ENCODE measurements at places on chromosomes 2 and 18.

GRCh38 chr2:4530231-4530630, 826.9 kb downstream of the DCDC2C start:
- DNase-seq = no peak

DNA sequence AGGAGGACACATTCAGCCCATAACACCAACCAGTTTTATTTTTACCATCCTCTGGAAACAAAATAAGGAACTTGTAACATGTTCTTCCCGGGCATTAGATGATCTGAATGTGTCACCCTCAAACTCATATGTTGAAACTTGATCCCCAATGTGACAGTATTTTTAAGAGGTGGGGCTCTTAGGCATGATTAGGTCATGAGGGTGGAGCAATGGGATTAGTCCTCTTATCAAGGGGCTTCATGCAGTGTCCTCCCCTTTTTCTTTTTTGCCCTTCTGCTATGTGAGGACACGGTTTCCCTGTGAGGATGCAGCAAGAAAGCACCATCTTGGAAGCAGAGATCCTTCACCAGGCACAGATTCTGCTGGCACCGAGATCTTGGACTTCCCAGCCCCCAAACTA, 401.5 kb upstream of the TRIB2 start:
- DNase-seq = no peak

GRCh38 chr2:43127208-43127940, 99.0 kb downstream of the ZFP36L2 start:
- DNase-seq = no peak

DNA sequence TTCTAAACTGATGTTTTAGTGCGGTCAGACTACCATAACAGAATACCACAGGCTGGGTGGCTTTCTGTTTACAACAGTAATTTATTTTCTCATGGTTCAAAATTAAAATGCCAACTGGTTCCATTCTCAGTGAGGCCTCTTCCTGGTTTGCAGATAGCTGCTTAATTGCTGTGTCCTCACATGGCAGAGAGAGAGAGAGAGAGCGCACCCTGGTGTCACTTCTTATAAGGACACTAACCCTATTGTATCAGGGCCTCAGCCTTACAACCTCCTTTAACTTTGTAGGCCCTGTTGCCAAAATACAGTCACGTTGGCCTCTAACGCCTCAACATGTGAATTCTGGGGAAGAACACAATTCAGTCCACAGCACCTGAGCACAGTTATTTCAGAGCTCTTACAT, 37.5 kb upstream of the ZNF385B start:
- no peak for DNase-seq

GRCh38 chr2:95669441-95669991, 77.7 kb downstream of the TRIM43 start:
- DNase-seq = no peak

DNA sequence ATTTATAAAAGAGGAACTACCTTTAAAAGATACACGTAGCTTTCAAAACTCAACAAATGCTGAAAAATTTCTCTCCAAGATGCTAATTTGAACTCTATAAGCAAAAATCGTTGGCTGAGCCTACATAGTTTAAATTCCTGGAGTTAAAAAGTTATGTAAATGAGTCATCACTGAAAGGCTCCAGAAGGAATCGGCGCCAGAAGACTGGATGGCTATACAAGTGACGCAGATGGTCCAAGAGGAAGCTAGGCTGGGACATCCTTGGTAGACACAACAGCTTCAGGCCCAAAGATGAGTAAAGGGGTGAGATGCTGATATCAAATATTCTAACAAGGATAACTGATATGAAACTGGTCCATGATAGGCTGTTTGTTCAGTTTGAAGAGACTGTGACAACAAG, 22.8 kb upstream of the DNAH6 start:
- DNase-seq = no peak

DNA sequence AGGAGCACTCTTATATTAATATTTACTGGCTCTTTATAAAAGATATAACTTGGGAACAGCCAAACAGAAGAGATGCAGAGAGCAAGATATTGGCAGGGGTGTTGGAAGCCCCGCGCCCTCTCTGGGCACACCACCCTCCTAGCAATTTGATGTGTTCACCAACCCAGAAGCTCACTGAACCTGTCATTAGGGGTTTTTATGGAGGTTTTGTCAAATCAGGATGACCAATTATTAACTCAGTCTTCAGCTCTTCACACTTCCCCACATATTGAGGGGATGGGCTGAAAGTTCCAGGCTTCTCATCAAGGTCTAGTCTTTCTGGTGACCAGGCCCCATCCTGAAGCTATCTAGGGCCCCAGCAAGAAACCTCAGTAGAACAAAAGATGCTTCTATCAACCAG, 10.9 kb upstream of the INO80D start:
- DNase-seq = no peak

GRCh38 chr2:145379934-145380333, 860.0 kb upstream of the ZEB2 start:
- no peak for DNase-seq

DNA sequence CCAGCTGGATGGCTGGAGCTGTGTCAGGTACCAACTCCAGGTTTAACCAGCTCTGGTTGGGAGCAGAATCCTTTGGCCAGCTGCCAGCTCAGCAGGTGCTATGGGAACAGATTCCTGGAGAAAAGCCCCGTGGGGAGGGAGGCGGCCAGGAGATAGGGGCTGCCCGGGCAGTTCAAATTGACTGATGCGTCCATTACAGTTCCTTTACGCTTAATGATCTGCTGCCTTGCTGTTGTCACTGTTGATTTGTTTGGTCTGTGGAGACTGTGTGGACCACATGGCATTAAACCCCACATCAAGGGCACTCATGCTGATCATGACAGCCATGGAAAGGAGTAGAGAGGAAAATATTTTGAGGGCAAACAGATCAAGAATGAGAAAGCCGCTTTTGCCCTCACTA, 200.0 kb downstream of the TSN start:
- no peak for DNase-seq
